Activated T-helper 17 cell treated with anti-CD3 and anti-CD28 coated beads, Interleukin-2, amount 50 U/mL, for 72 hours (primary cell): ENCODE measurements at places on chromosomes 3 and 15. TPM values are rescaled to one million over a fixed set of nuclear protein-coding genes. Genes with fewer than 3 reads are reported as not detected.

FBXL22 gene
- 0.74 TPM for total RNA-seq

ZNF660 gene
- total RNA-seq, result not detected

DNA sequence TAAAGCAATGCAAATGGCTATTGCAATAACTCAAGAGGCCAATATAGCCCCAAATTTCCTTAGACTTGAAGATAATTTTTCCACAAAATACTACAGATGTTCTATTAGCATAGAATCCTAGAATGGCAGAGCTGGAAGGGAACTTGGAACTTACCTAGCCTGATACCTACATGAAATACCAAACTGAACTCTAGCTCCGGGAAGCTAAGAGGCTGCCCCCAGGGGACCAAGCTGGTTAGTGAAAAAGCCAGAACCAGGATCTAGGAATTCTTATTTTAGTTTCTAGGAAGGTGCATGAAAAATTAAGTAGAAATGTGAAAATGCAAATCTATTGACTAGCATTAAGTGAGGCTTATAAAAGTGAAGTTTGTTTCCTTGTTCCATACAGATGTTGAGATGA is 256.0 kb upstream of the CBLB start:
- ATAC-seq, result no peak

GRCh38 chr3:9638155-9638554 is 11.2 kb upstream of the MTMR14 start:
- no peak for ATAC-seq

DNA sequence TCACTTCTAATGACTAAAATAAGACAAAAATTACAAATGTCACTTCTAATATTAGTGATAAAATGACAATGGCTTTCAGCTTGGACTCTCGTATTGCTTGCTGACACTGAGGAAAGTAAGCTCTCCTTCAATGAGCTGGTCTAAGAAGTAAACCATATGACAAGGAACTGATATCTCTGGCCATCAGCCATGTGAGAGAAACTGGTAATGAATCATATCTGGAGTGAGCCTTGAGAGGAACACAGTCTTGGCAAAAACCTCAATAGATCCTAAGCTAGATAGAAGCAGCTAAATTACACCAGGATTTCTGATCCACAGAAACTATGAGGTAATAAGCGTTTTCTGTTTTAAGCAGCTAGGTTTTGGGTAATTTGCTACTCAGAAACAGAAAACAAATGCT is 1575.1 kb downstream of the OTOL1 start:
- ATAC-seq, result no peak

GRCh38 chr3:126320517-126321293 is 36.5 kb downstream of the KLF15 start:
- no peak for ATAC-seq

GRCh38 chr15:41661518-41662225 is 1.5 kb downstream of the MGA start:
- peak; percentile 37 for ATAC-seq
